NCI-H1436 treated with DMSO at 0.1 percent for 48 hours (cell line): ENCODE measurements at places on chromosomes 1 and 21.

DNA sequence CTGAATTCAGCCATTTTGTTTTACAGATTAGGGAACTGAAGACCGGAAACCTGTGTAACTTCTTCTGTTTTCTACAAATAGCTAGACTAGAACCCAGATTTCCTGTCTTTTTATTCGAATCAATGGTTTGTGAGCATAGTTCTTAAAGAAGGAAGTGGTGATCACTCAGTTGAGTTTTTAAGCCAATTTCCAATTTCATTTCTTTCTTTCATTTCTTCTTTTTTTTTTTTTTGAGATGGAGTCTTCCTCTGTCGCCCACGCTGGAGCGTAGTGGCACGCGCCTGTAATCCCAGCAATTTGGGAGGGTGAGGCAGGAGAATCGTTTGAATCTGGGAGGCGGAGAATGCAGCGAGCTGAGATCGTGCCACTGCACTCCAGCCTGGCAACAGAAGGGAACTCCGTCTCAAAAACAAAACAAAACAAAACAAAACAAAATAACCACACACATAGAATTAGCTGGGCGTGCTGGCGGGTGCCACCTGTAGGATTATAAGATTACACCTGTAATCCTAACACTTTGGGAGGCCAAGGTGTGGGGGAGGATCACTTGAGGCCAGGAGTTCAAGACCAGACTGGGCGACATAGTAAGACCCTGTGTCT lies 3.0 kb upstream of the MDM4 start:
- no peak for DNase-seq

- DNase-seq: no peak
Measured at GRCh38 chr1:209160230-209160629, 423.3 kb upstream of the CAMK1G start.

- DNase-seq: no peak
Measured at GRCh38 chr1:11573116-11573692, 81.0 kb downstream of the FBXO2 start.

DNA sequence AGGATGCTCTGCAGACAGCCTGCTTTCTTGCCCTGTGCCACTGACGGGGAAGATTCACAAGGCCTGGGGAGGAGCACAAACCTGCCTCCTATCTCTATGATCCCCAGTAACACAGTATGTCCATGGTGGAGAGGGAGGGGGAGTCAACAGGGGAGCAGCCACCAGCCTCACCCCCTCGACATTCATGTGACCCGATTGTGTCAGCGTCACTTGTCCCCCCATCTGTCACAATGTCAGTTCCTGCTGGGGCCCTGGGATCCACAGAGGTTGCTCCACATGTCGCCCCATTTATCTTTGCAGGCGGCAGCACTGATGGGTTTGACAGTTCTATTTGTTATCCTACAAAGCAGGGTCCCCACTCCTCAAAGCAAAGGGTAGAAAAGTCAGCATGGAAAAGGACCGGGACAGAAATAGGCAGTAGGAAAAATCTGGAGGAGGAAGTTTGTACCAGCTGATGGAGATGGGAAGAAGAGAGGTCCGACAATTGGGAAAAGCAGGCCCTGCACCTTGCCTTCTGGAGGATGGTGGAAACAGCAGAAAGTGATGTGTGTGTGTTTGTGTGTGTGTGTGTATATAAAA lies 130.9 kb downstream of the SEC16B start:
- DNase-seq: no peak

DNA sequence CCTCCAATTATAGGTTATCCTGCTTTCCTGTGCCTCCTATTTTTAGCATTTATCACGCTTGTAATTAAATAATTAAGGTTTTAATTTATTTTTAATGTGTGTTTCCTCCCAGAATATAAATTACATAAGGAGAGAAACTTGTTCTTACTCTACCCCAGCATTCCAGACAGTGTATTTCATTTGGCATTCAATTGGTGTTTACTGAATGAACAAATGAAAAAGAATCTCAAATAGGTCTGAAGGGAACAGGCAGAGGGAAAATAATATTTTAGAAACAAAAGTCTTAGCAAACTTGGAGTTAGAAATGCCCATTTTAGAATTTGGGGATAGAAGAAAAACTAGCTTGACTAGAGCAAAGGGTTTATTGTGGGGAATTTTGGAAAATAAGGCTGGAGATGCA lies 9.9 kb upstream of the RSRP1 start:
- DNase-seq: no peak

DNA sequence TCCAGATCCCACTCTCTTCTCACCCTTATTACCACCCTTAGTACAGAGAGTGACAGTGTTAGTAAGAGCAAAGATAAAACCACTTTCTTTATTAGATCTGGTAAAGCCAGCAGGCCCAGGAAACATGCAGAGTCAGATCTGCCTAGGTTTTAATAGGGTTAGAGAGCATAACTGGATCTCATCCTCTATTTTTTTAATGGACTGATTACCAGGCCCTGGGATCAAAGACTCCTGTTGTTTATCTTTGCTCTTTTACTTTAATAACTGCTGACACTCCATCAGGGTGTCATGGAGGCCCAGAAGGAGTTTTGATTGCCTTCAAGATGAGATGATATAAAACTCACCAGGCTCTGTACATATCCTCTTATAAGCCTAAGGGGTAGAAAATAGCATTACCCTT lies 45.3 kb upstream of the RGS5 start:
- no peak for DNase-seq

- no peak for DNase-seq
Measured at GRCh38 chr1:22347854-22348760, 103.5 kb upstream of the ZBTB40 start.

- no peak for DNase-seq
Measured at GRCh38 chr1:95323123-95323522, 89.1 kb downstream of the RWDD3 start.
